ENCODE measurements at places on chromosomes 7 and 10.

GRCh38 chr7:37686556-37687345, 3.2 kb downstream of the GPR141 start:
- DNase-seq, result no peak

DNA sequence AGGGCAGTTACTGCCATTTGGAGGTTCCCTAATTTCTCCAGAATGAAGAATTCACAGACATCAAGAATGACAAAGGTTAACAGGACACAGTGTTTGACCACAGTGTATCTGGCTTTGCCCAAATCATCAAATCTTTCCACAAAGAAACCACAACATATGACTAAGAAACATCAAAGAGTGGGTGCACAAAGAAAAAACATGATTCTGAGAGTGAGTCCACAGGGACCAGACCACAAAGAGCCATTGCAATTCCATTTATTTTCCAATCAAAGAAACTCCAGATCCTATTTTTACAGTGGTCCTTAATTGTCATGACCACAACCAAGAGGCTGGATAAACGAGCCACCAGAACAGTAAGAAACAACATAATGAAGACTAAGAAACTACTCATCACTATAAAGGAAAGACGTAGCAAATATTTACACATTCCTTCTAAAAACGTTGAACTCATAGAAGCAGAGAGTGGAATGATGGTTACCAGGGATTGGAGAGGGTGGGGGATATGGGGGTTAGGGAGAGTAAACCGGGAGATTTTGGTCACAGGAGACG, 286.5 kb downstream of the DOCK4 start:
- DNase-seq, result no peak

DNA sequence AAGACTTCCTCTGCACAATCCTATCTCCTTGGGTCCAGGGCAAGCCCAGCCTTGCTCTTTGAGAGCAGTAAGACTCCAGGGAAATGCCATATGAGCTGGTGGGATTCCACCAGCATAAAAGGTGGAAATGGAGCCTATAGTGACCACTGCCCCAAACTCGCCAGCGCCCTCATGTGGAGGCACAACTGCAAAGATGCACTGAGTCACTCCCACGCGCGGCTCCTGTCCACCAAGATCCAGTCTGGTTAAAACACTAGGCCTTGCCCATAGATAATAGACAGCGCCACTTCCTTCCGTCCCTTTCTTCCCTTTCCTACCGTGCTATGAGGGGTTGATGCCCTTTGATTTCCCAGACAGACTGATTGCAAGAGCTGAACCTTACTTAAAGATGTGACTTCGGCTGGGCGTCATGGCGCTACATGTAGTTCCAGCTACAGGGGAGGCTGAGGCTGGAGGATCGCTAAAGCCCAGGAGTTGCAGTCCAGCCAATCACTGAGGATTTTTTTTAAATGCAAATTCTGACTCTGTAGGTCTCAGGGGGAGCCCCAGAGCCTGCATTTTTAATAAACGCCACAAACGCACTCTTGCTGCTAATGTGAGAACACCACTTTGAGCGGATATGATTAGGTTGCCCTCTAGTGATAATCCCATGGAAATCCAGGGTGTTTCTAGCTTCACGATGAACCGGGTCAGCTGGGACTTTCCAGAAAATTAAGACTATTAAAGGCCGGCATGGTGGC, 136.5 kb downstream of the EPC1 start:
- DNase-seq, result peak; percentile 12

DNA sequence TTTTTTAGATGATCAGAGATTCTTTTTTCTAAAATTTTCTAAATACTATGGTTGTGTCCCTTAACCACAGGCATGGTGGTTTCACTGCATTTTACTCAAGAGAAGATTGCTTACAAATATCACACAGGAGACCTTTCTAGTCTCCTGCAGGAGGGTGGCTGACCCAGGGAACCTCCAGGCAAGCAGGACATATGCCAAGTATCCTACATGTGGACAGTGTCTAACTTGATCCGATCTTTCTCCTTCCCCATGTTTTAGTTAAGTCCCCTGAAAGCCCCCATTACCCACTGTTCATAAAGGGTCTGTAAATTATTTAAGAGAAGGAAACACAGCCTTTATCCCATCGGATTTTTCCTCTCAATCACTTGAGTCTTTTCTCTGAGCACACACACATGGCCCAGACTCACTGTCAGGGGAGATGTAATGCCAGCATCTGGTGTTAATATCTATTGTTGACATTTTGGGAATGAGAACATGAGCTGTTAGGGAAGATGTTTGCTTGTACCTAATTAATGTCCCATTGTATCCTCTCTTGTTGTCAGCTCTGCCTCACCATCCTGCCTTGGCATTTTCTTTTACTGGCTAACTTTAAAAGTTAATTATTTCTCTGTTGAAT, 755.2 kb downstream of the AUTS2 start:
- no peak for DNase-seq

DNA sequence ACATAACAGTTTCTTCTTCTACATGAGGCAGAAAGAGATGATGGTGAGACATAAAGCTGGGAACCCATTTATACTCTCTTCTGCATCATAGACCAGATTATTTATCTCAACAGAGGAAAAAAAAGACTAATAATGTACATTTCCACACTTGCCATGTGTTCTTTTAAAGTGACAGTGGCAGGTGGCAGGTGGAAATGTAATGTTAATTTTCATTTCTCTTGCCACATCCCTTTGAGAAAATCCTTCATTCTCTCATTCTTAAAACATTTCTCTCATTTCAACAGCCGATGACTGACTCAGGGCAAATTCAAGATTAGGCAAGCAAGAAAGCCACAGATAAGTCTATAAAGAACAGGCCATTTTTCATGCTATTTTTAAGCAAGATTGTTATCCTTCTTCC, 635.6 kb upstream of the SORCS1 start:
- no peak for DNase-seq

DNA sequence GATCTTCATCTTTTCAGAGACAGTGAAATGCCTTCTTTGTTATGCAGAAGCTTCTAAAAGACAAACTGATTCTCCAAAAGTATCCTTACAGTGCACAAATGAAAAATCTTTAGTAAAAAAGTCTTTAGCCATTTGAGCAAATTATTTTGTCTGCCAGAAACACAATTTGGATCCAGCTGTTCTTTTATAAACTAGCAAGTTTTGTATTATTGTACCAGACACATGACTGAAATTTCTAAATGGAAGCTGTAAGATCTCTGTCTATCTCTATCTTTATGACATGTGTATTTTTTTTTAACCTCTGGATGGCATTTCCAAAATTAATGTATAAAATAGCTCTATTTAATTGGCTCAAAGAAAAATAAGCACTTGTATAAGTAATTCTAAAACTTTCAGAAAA, 68.3 kb downstream of the VIPR2 start:
- DNase-seq, result no peak

- peak; percentile 48 for DNase-seq
Measured at GRCh38 chr10:123945325-123945920, 53.8 kb upstream of the CPXM2 start.

DNA sequence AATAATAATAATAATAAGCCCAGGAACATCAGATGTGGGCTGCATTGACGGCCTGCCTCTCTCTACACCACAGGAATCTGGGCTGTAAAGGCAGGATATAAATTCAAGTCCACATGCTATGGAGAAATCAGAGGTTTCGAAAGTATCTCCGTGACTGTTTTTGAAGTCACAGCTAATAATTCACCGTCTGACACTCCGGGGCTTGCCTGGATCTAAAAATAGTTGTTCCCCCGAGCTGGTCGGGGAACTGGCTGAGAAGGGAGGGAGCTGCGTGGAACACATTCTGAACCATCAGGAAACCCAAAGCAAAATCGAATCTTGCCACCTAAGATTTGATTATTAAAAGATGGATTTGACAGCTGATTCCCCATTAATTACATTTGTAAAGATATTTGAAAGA, 35.4 kb downstream of the KLF6 start:
- DNase-seq, result no peak

DNA sequence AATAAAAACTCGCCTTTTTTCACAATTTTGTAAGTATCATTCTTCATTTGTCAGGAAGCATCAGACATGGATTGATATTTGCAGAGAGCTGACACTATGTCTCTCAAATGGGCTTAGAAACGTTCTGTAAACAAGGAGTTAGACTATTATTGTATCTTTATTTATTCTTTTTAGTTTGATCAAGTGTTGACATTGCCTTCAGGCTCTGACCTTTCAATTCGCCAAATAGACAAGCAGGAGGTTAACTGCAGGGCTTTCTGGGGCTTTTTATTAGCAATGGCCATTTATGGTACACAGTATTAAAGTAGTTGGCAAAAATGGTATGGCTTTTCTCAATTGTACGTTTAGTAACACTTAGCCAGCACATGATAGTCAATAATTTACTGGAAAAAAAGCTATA, 221.7 kb downstream of the ZWINT start:
- no peak for DNase-seq

DNA sequence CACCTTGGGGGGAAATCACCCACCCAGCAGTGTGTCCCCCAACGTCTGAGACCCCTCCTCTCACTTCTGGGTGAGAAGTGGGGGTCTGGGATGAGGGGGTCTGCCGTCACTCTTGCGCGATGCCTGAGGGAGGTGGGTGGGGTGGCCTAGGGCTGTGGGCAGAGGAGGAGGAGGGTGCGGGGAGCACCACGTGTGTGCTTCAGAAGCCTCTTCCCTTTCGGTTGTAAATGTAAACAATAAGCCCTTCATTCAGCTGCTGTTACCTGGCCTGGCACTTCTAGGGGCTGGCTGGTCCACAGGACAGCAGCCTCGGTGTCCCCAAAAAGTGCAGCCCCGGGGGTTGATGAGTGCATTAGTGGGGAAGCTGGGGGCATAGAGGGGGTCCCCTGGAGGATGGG, 1.3 kb downstream of the CLIP2 start:
- DNase-seq, result no peak

GRCh38 chr10:60521974-60522405, 132.3 kb upstream of the ANK3 start:
- no peak for DNase-seq

- DNase-seq, result peak; percentile 77
Measured at GRCh38 chr7:106772655-106773108, 92.4 kb upstream of the PIK3CG start.

- DNase-seq, result peak; percentile 30
Measured at GRCh38 chr7:28062197-28062991, 118.2 kb downstream of the JAZF1 start.

DNA sequence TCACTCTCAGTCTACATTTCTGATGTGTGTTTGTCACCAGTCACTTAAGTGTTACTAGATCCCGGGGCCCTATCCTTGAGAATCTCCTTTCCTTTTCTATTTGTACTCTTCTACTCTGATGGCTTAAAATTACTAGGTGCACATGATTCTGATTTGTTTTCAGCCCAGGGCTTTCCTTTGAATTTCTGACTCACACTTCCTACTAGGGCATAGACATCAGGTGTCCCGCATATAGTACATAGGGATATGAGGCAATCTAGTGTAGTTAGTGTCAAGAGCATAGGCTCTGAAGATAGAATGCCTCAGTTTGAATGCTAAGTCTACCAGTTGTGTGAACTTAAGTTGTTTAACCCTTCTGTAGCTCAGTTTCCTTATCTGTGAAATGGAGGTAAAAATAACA, 49.4 kb upstream of the LRRN3 start:
- no peak for DNase-seq

DNA sequence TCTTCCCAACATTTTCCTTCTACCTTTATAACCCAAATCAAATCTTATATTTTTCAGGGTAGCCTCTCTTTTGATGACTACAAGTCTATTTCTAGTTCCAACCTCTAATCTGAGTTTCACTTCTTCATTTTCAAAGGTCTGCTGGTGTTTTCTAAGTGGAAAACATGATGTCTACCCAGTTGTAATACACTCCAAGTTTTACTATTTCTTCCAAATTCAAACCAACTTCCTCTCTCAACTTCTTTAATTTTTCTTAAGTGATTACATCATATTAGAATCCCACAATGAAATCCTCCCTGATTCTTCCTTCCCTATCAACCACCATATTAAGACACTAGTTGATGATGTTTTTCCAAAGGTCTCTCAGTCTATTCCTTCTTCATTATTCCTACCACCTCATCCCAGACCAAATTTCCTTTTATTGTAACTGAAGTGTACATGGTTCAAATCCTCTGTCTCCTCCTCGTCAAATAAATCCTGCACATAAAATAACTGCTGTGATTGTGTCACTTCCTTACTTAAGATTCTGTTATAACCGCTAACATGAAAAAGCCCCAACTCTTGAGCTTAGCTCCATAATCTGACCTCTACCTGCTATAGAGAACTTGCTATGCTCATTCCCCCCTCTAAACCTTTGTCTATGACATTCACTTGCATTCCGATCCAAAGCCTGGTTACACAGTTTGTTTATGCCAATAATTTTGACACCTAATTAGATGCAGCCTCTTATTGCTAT, 12.7 kb downstream of the TAS2R38 start:
- DNase-seq, result no peak

GRCh38 chr7:30254717-30255063, 29.7 kb upstream of the ZNRF2 start:
- no peak for DNase-seq

- peak; percentile 61 for DNase-seq
Measured at GRCh38 chr7:102834999-102835398, 77.8 kb upstream of the LRRC17 start.

DNA sequence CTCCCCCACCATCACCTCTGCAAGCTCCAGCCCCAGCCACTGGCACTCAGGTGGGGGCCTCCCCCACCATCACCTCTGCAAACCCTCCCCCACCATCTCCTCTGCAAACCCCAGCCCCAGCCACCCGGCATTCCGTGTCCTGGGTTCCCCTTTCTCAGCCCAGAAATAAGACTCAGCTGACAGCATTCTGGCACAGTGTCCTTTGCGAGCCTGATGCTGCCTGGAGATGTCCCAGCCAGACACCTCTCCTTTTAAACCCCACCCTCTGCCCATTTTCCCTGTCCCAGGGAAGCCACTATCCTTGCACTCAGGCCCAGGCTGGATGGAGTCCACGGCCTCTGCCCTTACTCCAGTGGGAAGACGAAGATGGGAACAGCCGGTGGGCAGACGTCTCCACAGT, 49.8 kb downstream of the ELFN1 start:
- DNase-seq, result no peak

DNA sequence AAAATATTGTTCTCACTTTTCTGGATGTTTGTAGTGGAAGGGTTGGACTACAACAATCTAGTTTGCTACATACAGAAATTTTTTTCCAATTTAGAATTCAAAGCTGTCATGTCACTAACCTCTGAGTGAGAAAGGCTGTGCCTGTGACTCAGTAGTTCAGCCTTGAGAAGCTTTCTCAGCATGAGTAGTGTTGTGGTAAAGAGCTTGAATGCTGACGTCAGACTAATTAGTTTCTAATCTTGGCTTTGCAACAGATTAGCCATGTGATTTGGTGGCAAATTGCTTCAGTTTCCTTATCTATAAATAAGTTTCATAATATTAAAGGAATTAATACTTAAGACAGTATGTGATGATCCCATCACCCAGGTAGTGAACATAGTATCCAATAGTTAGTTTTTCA, 83.8 kb downstream of the ABCA13 start:
- DNase-seq, result no peak

DNA sequence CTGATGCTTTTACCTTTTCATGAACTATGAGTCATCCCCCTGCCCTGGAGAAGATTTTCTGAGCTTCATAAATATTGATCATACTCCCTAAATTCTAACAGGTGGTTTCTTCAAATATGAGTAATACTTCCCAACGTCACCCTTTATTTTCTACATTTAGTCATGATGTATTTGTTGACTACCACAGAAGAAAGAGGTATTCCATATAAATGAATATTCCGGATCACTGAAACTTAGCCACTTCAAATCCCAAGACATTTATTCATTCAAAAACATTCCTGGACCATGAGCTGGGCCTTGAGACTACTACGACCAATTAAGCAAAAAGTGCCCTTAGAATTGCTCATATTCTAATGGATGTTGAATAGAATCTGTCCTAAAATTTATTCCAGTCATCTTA, 395.8 kb upstream of the NPVF start:
- peak; percentile 21 for DNase-seq

Data from Caki2 (cell line).